ENCODE measurements at places on chromosomes 1 and 21.

DNA sequence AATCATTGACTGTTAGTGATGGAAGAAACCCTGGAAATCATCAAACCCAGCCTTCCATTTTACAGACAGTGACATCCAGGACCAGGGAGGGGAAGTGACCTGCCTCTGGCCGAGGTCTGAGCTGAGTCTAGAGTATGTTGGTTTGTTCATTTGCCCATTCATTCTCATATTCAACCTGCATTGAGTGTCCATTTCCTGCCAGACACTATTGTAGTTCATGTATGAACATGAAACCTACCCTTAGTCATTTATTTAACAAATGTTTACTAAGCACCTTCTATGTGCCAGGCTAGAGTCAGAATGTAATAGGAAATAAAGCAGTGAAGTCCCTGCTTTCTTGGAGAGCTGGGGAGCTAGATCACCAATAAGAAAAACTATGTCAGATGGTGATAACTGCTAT is 51.3 kb downstream of the KCND3 start:
- DNase-seq, result no peak

DNA sequence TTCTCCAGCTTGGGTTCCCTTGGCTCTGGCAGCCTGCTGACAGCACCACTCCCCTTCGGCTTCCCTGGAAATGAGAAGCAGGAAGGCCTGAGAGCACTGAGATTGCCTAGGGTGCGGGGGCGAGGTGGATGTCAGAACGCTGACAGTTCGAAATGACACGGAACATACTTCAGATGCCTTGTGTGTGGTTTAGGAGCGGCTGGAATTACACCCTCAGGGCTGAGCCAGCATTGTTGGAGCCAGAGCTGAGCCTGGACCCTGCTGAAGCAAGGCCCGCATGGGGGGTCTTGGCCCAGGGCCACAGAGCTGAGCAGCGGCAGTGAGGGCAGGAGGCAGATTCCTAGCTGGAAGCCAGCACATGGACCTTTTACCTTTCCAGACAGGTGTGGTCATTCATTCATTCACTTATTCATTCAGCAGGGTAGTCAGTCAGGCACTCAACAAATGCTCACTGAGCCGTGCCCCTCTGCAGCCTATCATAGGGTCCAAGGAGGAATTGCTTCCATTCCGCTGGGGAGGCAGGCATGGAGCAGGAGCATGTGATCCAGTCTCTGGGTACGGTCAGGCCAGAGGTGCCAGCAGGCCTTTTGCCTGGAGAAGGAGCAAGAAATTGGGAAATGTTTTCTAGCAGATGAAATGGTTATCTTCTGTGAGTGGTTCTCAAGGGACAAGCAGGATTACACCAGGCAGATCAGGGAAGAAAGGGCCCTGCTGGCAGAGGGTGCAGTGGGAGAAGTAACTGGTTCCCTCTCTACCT is 6.6 kb upstream of the FOXE3 start:
- DNase-seq, result no peak

DNA sequence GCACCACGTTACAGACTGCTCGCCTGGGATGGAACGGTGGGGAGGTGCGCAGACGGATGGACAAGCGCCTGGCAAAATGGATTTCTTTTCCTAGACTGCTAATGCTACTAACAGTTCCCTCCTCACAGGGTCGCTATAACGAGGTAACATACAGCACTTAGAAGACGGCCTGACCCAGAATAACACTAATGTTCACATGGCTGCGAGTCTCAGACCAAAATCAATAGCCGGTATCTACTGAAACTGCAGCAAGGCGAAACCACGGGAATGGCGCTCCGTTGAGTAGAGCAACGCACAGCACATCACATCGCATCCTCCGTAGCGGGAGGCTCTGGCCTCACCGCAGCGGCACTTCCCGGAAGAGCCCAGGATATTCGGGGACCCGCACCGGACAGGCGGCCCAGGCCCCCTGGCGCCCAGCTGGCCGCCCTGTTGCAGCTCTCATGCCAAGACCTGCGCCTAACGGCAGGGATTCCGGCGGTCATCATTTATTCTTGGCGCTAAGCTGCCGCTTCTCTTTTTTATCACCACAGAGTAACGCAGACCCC is 46.6 kb downstream of the VPS26C start:
- DNase-seq, result no peak

DNA sequence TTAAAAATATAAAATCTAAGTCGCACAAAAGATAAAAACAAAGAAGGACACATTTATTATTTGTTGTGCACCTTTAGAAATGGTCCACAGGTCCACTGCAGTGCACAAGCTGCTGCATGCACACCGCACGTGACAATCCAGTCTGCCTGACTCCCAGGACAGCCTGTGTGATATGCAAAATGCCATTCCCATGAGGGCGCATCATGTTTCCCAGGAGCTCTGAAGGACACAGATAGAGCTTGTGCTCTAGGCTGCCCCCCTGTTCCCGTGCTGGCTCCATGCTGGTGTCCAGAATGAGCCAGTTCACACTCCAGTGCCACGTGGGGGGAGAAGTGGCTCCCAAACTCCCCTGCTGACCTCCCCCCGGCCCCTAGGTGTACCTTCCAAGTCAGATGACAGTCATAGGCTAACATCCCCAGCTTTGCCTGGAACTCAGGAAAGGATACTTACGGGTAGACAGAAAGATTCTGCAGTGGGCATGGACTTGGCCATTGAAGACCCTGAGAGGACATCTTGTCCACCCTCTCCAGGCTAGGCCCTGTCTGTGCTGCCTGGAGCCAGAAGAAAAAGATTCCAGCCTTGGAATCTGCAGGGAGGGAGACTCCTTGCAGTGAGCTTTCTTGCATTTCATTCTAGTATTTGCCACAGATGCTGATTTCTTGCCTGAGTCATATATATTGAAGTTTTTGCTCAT is 26.3 kb downstream of the RAB7B start:
- no peak for DNase-seq

GRCh38 chr1:16922885-16923431 is 1.2 kb downstream of the CROCC start:
- DNase-seq, result no peak
